ENCODE measurements at places on chromosomes 4 and X.

DNA sequence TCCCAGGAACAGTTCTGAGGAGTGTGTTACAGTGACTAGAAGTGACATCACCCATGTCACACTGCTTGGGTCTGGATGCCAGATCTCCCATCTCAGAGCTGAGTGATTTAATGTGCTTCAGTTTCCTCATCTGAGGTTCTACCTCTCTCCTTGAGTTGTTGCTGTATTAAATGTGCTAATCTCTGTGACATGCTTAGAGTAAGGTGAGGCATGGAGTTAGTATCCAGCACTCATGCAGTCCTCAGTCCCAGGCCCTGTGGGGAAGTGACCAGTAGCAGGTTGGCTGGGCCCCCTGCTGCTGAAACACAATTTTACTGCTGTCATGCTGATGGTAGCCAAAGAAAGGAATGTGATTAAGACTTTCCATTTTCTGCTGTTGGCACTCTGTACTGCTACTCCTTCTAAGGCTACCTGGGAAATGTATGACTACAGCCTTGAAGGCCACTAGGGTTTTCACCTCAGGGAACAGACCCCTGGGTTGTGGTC, 639.6 kb downstream of the MID1IP1 start:
- DNase-seq: no peak

- no peak for DNase-seq
Measured at GRCh38 chrX:46488712-46489111, 56.5 kb downstream of the ZNF674 start.

DNA sequence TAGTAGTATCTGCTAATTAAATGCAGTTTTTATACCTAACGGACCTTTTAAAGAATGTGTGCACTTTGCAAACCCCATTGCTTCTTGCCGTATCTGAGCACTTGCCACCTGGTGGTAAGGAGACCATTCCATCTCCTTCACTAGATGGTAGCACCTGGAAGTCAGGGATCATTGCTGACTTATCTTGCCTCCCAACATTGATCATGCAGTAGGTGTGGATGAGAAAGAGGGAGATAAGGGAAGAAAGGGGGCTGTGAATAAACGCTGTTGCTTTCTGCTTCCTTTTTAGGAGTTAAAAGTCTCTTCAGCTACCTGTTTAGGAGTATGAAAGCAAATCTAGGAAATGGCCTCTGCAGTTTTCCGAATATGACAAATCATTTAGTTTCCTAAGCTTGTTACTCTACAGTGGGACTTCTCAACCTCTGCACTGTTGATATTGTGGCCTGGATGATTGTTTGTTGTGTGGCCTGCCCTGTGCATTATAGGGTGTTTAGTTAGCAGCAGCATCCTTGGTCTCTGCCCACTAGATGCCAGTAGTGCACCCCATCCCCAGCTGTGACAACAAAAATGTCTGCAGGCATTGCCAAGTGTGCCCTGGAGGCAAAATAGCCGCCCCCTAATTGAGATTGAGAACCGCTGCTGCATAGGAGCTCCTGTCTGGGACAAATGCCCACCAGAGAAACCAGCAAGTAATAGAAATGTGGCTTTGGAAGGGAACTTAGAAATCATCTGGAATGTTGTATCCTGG, 38.8 kb downstream of the GAB1 start:
- no peak for DNase-seq

- no peak for DNase-seq
Measured at GRCh38 chr4:8850830-8851188, 20.8 kb downstream of the HMX1 start.

- DNase-seq: no peak
Measured at GRCh38 chr4:39353478-39354253, 12.5 kb downstream of the RFC1 start.

DNA sequence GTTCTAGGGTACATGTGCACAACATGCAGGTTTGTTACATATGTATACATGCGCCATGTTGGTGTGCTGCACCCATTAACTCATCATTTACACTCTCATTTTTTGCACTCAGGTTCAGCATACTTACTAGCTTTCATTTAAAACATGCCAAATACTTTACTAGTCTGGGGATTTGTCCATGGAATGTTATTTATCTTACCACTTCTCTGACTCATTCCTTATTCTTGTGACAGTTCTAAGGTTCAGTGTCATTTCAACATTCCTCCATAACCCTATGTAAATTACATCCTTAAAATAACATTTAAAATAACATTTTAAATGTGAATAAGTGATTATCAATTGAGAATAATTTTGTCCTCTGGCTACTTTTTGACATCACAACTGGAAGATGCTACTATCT, 19.5 kb upstream of the SYTL5 start:
- no peak for DNase-seq

- DNase-seq: no peak
Measured at GRCh38 chrX:155997436-155997835, at the start of gene IL9R. IL9R (plus strand) TSS chrX:155997696; CDS start chrX:155997760, 64 bp downstream.

- no peak for DNase-seq
Measured at GRCh38 chr4:55358668-55359067, 12.6 kb downstream of the SRD5A3 start.

DNA sequence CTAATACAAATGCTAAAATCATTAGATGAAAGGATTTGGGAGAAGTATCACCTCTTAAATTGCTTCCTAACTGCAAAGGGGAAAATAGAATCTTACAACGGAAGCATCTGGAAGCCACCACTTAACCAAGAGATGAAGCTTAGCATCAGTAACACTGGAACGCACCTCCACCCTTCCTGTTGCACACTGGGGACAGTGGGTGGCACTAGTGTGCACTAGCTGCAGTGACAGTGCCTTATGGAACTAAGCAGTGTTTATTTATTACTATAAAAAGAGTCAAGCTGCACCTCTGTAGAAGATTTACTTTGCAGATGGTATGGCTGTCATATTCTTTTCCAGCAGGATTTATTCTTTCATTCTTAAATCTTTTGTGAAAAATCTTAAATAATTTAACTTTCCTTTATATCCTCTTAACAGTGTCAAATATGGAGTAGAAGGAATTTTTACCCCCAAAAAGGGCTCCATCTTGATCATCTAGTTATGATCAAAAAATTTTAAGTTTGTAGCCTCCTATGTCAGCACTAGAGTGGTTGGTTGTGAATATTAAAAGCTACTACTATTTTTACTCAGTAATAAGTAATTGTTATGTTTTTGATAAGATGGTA, 76.7 kb downstream of the SCD5 start:
- peak; percentile 12 for DNase-seq

- DNase-seq: no peak
Measured at GRCh38 chr4:10288830-10289537, 168.2 kb downstream of the ZNF518B start.

GRCh38 chrX:133749370-133749769, 236.0 kb downstream of the GPC3 start:
- DNase-seq: no peak

DNA sequence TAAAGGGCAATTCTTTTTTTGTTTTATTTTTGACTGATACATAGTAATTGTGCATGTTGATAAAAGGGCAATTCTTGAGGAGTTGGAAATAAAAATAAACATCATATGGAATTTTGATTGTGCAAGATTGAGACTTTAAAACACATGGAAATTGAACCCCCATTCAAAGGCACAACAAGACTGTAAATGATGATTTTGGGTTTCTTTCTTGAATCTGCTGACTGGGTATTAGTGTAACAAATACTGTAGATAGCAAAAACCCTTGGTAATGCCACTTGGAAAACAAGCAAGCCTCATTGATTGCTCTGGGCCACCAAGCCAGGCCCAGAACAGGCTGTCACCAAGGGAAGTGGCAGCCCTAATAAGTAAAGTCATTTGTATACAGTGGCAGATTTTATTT, 73.0 kb upstream of the ANXA3 start:
- DNase-seq: no peak

- no peak for DNase-seq
Measured at GRCh38 chr4:55181010-55182005, 55.9 kb upstream of the KDR start.

DNA sequence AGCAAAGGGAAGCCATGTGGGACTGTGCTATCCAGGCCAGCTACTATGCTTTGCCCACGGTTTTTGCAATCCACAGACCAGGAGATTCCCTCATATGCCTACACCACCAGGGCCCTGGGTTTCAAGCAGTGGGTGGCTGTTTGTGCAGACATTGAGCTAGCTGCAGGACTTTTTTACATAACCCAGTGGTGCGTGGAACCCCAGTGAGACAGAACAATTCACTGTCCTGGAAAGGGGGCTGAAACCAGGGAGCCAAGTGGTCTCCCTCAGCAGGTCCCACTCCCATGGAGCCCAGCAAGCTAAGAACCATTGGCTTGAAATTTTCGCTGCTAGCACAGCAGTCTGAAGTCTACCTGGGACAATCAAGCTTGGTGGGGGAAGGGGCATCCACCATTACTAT, 959.9 kb downstream of the FSTL5 start:
- no peak for DNase-seq

- no peak for DNase-seq
Measured at GRCh38 chrX:79412972-79413371, 45.8 kb upstream of the ITM2A start.

DNA sequence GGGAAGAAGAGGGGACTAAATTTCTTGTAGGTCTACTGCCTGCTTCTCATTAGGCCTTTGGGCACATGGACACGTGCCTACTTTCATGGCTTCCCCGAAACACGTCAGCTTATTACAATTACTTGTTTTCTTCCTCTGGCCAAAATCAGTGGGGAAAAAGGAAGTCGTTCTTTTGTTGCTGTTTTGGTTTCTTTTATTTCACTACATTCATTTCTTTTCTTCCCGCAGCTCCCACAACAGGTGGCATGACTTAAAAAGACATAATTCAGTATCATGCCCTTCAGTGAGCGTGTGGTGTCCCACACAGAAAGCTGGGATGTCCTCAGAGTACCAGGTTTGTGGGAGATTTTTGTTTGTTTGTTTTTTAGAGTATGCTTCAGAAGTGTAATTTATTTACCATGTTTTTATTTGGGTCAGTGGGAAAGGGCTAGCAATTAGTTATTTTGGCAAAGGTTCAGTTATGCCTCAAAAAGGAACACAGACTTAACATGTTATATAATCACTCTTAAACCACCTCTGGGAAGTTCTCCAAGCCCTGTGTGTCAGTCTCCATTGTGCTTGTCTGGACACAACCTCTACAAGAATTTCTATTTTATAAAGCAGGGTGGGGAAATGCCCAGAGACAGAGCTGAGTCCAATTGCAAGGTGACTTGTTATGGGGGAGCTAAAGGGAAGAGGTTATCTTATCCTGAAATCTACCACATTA, 44.2 kb upstream of the SPRY1 start:
- DNase-seq: no peak

DNA sequence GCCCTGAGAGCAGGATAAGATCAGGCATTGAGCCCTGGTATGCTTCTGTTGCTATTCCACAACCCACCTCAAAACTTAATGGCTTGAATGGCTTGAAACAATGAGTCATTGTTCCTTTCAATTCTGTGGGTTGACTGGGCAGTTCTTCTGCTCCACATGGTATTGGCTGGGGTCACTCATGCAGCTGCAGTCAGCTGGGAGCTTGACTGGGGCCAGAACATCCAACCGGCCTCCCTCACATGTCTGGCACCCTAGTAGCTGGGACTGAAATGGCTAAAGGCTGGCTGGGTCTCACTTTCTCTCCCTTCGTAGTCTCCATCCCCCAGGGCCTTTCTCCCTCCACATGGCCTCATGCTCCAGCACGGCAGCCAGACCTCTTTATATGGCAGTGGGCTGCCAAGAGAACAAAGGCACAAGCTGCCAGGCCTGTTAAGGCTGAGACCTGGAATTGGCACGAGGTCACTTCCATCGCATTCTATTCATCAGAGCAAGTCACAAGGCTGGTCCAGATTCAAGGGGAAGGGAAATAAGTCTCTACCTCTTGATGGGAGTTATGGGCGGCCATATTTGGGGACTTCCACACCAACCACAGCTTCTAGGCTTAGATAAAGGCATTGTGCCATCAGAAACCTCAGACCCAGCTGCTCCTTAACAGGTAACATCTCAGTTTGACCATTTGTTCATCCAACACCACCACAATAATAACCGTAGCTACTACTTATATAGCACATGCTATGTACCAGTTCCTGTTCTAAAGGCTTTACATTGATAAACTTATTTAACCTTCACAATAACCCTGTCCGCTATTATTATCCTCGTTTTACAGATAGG, 159.7 kb upstream of the ATP6AP2 start:
- no peak for DNase-seq

DNA sequence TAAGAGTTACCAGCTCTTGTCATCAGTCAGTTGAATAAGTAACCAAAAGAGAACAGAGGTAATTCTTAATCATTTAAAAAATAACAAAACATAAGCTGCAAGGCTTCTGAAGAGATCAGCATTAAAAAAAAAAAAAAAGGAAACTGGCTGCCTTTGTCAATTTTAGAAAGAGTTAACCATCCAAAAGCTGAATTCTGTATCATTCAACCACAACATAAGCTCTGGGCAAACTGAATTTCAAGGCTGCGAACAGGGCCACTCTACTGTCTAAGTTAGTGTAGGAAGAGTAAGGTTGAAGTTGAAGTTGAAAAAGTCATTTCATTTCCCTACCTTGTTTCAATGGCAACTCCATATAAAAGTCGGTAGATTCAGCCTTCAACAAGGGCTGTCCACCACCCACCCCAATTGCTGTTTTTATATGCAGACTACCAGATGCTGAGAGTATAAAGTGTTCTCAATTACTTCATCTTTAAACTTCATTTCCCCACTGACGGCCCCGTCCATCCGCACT, 1.1 kb upstream of the LIN54 start:
- DNase-seq: no peak

Data from left colon (tissue), 2 donors.